ENCODE measurements at places on chromosomes 16 and 17.

DNA sequence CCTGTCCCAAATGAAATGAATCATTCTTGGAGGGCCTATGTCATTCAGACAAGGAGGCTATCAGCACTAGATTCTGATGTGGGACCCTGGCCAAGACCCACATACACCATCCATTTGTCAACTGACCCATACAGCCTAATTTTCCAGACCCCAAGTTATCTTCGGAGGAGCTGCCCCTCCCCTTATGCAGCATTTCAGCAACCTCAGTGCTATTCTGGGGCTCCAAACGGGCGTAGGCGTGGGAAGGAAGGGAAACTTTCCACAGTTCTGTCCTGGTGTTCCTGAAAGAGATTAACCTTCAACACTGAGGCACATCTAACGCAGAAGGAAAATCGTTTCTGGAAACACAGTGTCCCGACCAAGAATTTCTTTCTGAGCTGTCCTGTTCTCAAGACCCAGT lies 86.7 kb downstream of the MYH11 start:
- no peak for DNase-seq

DNA sequence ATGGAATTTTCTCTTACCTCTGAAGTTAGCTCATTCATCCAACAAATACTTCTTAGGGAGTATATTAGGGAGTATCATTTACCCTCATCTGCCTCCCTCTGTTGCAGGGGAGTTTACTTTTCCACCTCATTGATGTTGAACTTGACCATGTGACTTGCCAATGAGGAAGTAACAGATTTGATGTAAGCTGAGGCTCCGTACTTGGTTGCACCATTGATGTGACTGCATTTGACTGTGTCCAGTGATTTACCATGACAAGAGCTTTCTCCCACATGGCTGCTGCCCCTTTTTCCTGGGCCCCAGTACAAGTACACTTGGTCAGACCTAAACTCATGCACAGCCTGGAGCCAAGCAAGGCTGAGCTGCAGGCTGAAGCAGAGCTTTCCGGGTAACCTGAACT lies 81.6 kb upstream of the HS3ST2 start:
- DNase-seq: no peak

- no peak for DNase-seq
Observed at GRCh38 chr17:50067996-50068395, 12.1 kb downstream of the ITGA3 start.

DNA sequence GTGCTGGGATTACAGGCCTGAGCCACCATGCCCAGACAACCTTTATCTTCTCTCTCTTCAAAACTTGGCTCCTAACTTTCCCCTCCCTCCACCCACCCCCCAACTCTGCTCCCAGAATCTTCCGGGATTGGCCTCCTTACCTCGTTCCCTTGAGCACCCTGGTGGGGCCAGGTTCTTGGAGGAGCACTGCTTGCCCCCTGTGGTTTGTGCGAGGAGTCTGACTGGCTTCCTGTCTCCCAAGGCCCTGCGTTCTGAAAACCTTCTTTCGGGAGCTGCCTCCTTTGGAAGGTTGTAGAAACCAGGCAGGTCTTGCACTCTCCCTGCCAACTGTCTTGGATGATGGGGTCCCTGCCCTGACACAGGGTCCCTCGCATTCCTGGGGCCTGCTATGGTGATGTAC lies 19.8 kb downstream of the PLXDC1 start:
- DNase-seq: no peak

DNA sequence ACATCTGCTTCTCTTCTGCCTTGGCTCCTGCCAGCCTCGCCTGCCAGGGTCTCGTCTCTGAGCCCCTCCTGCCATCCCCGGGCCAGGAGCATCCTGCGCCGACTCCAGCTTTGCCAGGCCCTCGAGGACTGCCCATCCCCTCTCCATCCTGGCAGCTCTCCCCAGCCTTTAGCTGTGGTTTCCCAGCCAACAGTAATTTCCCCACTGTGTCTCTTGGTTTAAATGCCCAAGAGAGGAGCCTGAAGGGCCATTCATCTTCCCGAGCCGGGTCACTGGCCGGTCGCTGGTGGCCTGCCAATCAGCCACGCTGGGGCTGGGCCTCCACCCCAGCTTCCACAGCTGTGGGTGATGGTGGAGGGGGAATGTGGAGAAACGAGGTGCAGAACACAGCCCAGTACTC lies 47.8 kb downstream of the MRC2 start:
- DNase-seq: no peak

GRCh38 chr17:15941781-15942180 lies 3.1 kb upstream of the ADORA2B start:
- no peak for DNase-seq

- no peak for DNase-seq
Observed at GRCh38 chr17:64630309-64631223, 31.5 kb downstream of the SMURF2 start.

DNA sequence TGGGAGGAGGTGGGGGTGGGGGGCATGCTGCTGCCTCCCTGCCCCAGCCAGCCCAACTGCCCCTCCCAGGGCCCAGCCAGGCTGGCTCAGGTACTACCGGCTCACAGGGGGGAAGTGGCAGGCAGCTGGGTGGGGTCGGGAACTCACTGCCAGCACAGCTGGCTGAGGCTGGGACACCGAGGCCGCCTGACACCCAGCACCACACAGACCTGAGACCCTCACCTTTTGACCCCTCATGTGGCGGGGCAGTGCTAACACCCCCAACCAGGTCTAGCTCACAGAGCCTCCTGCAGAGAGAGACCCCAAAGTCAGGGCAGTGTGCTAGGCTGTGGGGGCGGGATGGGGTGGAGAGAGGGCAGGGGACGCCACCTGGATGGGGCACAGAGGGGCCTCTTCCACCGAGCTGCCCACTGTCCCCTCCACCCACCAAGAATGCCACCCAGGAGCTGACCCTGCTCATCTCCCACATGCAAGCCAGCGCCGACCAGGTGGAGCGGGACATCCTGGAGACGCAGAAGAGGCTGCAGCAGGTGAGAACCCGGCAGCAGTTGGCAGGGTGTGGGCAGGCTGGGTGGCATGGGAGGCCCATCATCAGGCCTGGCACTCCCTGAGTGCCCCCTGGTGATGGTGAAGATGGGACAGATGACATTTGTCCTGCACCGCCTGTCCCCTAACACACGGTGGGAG lies 3.0 kb downstream of the EVPLL start:
- no peak for DNase-seq

DNA sequence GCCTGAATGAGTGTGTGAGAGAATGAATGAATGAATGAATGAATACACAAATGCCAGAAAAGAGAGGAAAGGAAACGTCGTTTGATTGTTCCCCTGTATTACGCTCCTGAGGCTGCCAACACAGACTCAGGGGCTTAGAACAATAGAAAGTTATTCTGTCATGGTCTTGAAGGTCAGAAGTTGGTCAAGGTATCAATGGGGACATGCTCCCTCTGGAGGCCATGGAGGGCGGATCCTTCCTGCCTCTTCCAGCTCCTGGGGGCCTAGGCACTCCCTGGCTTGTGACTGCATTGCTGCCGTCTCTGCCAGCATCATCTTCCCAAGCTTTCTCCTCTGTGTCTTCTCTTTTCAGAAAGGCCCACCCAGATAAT lies 1.5 kb upstream of the SLC38A8 start:
- peak; percentile 23 for DNase-seq

DNA sequence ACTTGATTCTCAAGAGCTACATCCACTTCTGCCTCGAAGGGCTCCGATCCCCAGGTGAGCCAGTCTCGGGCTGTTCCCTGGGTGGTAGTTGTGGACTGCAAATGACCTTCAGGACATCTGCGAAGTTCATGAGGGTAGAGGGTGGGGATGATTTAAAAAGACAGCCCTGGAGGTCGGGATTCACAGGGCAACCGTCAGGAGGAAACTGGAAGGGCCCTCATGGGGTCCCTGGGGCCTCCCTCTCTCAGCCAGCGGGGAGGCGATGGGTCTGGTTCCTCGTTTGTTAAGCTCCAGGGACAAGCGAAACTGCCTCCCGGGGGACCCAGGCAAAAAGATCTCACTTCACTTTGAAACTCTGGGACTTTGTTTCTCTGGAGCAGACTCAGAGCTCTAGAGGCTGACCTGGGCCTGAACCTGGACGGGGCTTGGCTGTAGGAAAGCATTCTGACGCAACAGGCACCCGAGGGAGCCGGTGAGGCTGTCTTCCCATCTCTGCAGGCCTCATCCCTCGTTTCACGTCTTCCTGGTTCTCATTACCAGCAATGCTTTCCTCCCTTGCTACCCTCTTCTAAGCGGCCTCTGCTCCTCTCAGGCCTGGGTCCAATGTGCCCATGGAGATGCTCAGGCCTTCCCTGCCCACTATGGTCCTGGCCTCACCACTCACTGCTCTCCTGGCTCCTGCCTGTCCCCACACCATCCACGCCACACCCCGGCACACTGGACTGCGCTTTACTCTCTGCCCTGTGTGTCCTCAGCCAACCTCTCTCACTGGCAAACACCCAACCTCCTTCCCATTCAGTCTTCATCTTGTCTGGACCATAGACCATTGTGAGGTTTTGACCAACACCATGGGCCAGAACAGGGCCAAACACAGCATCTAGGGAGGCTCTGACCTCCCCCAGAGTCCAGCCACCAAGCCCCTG lies 214.2 kb upstream of the TNRC6C start:
- DNase-seq: no peak

DNA sequence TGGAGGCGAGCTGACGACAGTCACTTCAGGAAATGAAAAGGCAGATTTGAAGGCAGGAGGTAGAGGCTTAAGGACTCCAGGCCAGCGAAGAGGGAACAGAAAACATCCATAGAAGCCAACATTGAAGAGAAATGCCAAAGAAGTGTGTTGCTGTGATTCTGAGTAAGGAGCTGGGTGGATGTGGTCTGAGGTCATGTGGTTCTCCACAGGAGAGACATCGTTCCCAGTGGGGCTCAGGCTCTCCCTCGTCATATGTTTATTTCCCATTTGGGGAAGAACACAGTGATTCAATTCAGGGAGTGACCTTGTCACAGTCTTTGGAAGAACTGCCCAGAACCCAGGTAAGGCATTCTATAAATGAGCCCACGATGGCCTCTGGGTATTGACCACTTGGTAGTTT lies 6.6 kb upstream of the PMP22 start:
- DNase-seq: no peak

Measured in common myeloid progenitor, CD34-positive (primary cell).